Cortex of kidney (tissue), 1 donor: ENCODE measurements at places on chromosomes 2 and 18.

- no peak for DNase-seq
Observed at GRCh38 chr2:237982039-237982725, 15.4 kb downstream of the UBE2F start.

GRCh38 chr2:134540990-134541389 lies 177.8 kb downstream of the TMEM163 start:
- no peak for DNase-seq

DNA sequence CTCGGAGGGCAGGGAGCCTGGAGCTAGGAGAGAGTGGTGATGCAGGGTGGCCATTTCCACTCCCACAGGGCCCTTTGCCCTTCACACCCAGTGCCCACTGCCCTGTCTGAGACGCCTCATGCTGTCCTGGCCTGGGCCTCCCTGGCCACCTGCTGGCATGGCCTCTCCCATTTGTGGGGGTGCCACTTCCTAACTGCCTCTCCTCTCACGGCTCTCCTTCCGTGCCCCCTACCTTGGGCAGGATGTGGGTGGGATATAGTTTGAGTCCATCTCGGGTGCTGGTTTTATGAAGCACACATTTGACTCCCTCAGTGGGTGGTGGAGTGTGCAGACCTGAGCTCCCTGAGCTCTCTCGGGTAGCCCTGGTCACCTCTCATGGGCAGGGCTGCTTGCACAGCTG lies 46.0 kb downstream of the DGKD start:
- DNase-seq: no peak

DNA sequence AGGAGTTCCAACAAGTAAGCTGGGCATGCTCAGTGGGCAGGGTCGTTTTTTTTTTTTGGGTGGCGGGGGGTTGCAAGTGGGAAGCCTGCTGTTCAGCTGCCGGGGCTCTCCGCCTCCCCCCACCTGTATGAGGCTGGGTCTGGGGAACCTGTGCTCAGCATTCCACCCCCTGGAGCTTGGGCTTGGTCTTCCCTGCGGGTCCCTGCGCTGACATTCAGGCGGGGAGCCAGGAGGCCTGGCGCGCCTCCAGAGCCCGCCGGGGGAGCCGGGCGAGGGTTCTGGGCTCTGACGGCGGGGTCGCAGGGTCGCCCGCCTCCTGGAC lies 822 bp upstream of the GPD2 start:
- DNase-seq: no peak

GRCh38 chr18:47560723-47561715 lies 309.6 kb upstream of the SKOR2 start:
- no peak for DNase-seq

GRCh38 chr2:154707994-154708575 lies 9.6 kb downstream of the KCNJ3 start:
- no peak for DNase-seq

DNA sequence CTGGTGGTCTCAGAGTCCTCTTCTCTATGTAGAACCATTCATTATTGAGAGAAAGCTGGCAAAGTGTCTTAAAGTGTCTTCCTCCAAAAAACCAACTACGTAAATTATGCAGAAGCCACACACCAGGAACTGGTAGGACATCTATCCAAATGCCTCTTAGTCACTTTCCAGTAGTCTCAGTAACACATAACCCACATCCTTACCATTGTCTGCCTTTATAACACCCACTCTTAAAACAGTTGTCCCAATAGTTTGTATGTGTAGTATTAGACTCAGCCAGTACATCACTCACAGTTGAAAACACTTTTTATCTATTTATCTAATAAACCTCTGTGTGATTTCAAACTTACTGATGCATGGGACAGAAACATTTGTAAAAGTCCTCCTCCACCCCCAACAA lies 143.6 kb upstream of the HNRNPA3 start:
- DNase-seq: no peak

GRCh38 chr2:149561309-149561926 lies 26.2 kb downstream of the MMADHC start:
- no peak for DNase-seq

DNA sequence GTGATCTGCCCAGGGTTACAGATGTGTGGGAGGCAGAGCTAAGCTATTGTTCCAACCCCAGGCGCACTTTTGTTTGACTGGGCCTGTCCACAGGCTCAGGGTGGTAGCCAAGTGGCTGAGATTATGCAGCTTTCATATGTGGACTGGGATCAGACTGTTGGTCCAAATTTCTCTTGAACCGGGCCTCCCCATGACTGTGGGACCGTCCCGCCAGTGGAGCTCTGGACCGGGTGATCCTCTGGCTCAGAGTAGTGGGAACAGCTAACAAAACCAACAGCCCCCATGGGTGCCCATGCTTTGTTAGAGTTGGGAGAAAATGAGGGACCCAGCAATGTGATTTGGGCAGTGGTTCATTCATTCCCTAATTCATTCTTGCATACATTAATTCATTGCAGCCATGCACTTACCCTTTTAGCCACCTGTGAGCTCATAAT lies 86.8 kb upstream of the HS6ST1 start:
- DNase-seq: no peak
